ENCODE measurements at places on chromosomes 5 and 9. TPM values are rescaled to one million over a fixed set of nuclear protein-coding genes. Genes with fewer than 3 reads are reported as not detected.

The ADAMTS16 gene
- total RNA-seq = under 0.01 TPM

GRCh38 chr5:156375895-156376495 lies 49.0 kb downstream of the SGCD start:
- no peak for DNase-seq

DNA sequence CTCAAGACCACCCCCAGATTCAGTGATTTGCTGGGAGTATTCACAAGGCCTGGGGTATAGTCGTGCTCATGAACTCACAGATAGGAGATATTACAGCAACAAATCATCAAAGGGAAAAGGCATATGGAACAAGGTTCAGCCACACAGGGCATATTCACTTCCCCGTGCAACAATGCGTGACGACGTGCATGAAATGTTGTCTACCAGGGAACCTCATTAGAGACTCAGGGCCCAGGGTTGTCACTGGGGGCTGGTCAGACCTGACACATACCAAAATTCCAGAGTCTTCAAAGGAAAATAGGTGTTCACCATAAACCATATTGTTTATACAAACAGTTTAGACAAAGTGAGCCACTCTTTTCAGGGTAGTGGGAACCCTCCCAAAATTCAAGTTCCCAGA lies 212.4 kb downstream of the RFK start:
- DNase-seq = no peak

The TERT gene
- not detected for total RNA-seq

GRCh38 chr9:90637626-90638025 lies 5.0 kb downstream of the DIRAS2 start:
- DNase-seq = no peak

DNA sequence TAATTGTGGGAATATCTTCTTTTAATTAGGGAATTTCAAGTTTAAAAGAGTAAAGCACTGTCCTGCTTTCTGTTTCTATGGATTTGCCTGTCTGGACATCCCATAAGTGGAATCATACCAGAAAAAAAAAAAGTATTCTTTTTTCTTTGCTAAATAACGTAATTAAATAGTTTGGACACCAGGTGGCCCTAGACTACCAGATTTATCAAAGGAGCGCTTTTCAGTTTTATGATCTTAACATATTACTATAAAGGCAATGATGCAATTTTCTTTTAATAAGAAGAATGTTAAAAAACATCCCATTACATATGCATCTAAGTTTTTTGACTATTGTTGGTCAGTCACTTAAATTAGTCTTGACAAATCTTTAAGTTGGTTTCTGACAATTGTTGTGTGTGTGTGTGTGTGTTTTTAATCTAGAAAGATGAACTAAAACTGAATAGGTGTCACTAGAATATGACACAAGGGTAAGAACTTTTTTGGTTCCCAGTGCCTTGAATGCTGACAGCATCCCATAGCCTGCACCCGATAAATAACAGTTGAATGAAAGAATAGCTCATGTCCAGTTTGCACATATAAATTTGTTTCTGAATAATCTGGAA lies 49.5 kb downstream of the C5orf22 start:
- DNase-seq = no peak

The FRMPD1 gene
- total RNA-seq = 1.8 TPM

The HTR4 gene
- 2.4 TPM for total RNA-seq

- DNase-seq = no peak
Measured at GRCh38 chr9:97755618-97756267, 58.6 kb upstream of the XPA start.

The RNF224 gene
- not detected for total RNA-seq

The KIF20A gene
- total RNA-seq = 32.3 TPM

- DNase-seq = no peak
Measured at GRCh38 chr9:109320331-109320741, 523 bp downstream of the EPB41L4B start.

- no peak for DNase-seq
Measured at GRCh38 chr5:73948720-73949119, 322.7 kb downstream of the ARHGEF28 start.

DNA sequence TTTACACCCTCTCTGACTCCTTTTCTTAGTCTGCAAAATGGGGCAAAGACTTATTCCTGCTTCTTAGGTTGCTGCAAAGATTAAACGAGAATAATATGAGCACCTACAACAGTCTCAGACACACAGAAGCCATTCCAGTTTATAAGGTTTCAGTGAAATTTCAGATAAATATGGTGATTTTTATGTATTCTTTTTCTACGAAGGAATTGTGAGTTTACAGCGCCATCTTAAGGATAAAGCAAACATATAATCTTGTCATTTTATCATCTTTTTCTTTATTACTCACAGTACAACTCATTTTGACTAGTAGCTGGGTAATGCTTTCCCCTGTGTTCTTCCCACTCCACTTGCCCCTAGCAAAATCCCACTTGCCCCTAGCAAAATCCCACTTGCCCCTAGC lies 29.2 kb upstream of the SMC5 start:
- no peak for DNase-seq

All from liver (tissue), 10 donors.